ENCODE measurements at places on chromosomes 1 and 21. TPM values are rescaled to one million over a fixed set of nuclear protein-coding genes. Genes with fewer than 3 reads are reported as not detected.

GRCh38 chr1:2477309-2477708 is 1.2 kb downstream of the PLCH2 start:
- H3K27ac ChIP-seq: no peak overlapping the region
- H3K4me1 ChIP-seq: no peaks in the 10 kb centered on the region
- DNase-seq: no peak
- peaks cover 23% of the 10 kb centered on the region for H3K27me3 ChIP-seq

GRCh38 chr1:214004795-214005194 is 17.0 kb downstream of the PROX1 start:
- H3K27ac ChIP-seq: no peak overlapping the region
- no peak for DNase-seq
- no peaks in the 10 kb centered on the region for H3K4me1 ChIP-seq
- no peaks in the 10 kb centered on the region for H3K27me3 ChIP-seq
- no peaks in the 10 kb centered on the region for H3K36me3 ChIP-seq
- H3K4me3 ChIP-seq: no peak overlapping the region

DNA sequence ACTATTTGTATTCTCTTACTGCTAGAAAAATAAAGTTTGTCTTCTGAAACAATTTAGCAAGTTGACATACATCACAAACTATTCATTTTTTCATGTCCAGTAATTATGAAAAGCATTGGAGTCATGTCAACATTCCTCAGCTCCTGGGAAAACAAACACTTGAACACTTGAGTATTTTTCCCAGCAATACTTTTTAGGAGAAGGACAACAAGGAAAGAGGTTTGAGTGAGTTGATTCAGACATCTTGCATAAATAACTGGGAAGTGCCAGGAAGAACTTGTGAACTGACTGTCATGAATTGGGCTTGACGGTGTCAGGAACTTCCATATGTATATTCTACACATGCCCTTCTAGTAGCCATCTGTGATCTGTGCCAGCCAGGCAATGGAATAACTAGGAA is 195.6 kb downstream of the HMCN1 start:
- H3K27me3 ChIP-seq: no peaks in the 10 kb centered on the region
- peaks cover 5% of the 10 kb centered on the region for H3K4me1 ChIP-seq
- H3K27ac ChIP-seq: no peak overlapping the region

GRCh38 chr1:16009030-16009460 is 5.0 kb downstream of the SRARP start:
- peak; percentile 67 for DNase-seq
- H3K4me3 ChIP-seq: no peak overlapping the region
- no peaks in the 10 kb centered on the region for H3K36me3 ChIP-seq
- peaks cover 9% of the 10 kb centered on the region for H3K4me1 ChIP-seq

TMEM240 gene
- polyA plus RNA-seq: 7.6 TPM

Data from IMR-90 (cell line).